Naive thymus-derived CD4-positive, alpha-beta T cell (primary cell): ENCODE measurements at places on chromosomes 7 and 10.

GRCh38 chr10:63518690-63519288, 2.4 kb upstream of the REEP3 start:
- H3K4me1 ChIP-seq = peaks cover 37% of the 10 kb centered on the region
- H3K27ac ChIP-seq = no peak overlapping the region
- H3K36me3 ChIP-seq = no peaks in the 10 kb centered on the region
- H3K27me3 ChIP-seq = no peaks in the 10 kb centered on the region

- no peak overlapping the region for H3K27ac ChIP-seq
- H3K27me3 ChIP-seq = no peaks in the 10 kb centered on the region
- no peaks in the 10 kb centered on the region for H3K4me1 ChIP-seq
- no peaks in the 10 kb centered on the region for H3K36me3 ChIP-seq
- H3K4me3 ChIP-seq = no peak overlapping the region
These were observed 38.8 kb downstream of the RAMP3 start for GRCh38 chr7:45196374-45196773.

- no peaks in the 10 kb centered on the region for H3K27me3 ChIP-seq
- H3K27ac ChIP-seq = no peak overlapping the region
- no peak overlapping the region for H3K4me3 ChIP-seq
- H3K36me3 ChIP-seq = no peaks in the 10 kb centered on the region
- no peak for DNase-seq
These were observed 363.4 kb upstream of the MKI67 start for GRCh38 chr10:128489324-128490247.

DNA sequence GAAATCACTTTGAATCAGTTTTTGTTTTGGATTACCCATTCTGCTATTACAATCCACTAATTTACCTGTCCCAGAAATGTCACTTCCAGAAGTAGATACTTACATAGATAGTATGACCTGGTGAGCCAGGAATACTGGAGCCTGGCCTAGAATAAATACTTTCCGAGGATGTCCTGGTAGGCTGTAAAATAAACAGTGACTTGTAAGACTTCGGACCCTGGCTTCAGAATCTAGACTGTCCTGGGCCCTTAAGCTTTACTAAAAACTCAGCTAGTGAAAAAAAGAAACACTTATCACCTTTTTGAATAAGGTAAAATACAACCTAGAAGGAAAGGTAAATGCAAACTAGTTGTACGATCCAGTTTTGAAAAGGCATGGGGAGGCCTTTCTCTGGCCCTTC, 69.5 kb upstream of the AFAP1L2 start:
- no peak overlapping the region for H3K4me3 ChIP-seq
- no peaks in the 10 kb centered on the region for H3K27me3 ChIP-seq
- peak overlapping the region; percentile 23 for H3K27ac ChIP-seq
- no peaks in the 10 kb centered on the region for H3K4me1 ChIP-seq
- H3K36me3 ChIP-seq = peaks cover 41% of the 10 kb centered on the region

DNA sequence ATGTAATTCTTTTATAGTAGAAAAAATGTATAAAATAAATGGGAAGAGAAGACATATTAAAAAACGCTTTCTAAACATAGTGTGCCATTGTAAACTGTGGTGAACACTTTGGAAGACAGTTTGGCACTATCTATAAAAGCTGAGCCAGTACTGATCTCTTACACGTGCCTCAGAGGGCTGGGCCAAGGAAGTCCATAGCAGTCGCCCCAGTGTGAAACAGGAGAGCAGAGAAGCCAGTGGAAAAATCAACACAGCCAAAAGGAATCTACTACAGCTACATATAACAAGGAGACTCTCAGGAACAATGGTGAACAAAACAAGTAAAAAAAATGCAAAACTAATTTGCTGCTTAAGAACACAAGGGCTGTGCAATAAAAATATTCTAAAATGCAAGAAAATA, 20.6 kb downstream of the SEPHS1 start:
- H3K36me3 ChIP-seq = peaks cover 70% of the 10 kb centered on the region
- no peak overlapping the region for H3K27ac ChIP-seq
- DNase-seq = no peak
- no peaks in the 10 kb centered on the region for H3K27me3 ChIP-seq
- no peaks in the 10 kb centered on the region for H3K4me1 ChIP-seq

DNA sequence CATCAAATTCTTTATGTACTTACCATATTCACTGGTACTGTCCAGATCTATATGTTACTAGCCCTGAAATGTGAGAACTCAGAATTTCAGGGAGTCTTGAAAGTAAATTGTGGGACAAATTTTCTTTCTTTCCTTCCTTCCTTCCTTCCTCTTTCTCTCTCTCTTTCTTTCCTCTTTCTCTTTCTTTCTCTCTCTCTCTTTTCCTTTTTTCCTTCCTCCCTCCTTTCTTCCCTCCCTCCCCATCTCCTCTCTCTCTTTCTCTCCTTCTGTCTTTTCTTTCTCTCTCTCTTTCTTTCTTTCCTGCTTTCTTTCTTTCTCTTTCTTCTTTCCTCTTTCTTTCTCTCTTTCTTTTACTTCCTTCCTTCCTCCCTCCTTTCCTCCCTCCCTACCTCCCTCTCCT, 257.4 kb upstream of the CSTF2T start:
- no peak for DNase-seq
- H3K4me3 ChIP-seq = no peak overlapping the region
- H3K27ac ChIP-seq = no peak overlapping the region
- no peaks in the 10 kb centered on the region for H3K4me1 ChIP-seq
- H3K27me3 ChIP-seq = no peaks in the 10 kb centered on the region

DNA sequence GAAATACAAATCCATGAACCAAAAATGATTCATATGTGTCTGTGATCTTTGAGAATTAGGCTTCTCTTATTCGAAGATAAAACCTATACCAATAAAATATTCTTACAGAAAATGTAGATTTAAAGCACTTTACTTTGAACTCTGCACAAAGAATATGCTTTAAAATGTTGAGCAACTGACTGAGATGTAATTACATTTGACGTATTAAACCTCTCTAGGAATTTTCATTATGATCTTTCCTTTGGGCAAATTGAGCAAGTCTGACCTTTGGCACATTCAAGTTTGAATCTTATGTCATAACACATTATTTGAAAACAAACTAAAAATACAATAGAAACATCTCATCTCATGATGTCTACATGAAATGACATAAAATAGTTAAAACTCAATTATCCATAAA, 69.2 kb upstream of the AHR start:
- peaks cover 7% of the 10 kb centered on the region for H3K4me1 ChIP-seq
- H3K27me3 ChIP-seq = no peaks in the 10 kb centered on the region
- no peaks in the 10 kb centered on the region for H3K36me3 ChIP-seq
- H3K27ac ChIP-seq = no peak overlapping the region
- no peak for DNase-seq

- no peaks in the 10 kb centered on the region for H3K4me1 ChIP-seq
- H3K27me3 ChIP-seq = no peaks in the 10 kb centered on the region
- no peak for DNase-seq
- H3K4me3 ChIP-seq = no peak overlapping the region
These were observed 21.5 kb upstream of the INSIG1 start for GRCh38 chr7:155276042-155276799.

GRCh38 chr10:59823111-59823510, 69.9 kb upstream of the MRLN start:
- peaks cover 11% of the 10 kb centered on the region for H3K4me1 ChIP-seq
- H3K27ac ChIP-seq = no peak overlapping the region
- H3K4me3 ChIP-seq = no peak overlapping the region

GRCh38 chr7:1249731-1250130, 17.1 kb downstream of the UNCX start:
- H3K36me3 ChIP-seq = no peaks in the 10 kb centered on the region
- no peak overlapping the region for H3K27ac ChIP-seq
- no peak overlapping the region for H3K4me3 ChIP-seq
- H3K4me1 ChIP-seq = peaks cover 9% of the 10 kb centered on the region

- no peaks in the 10 kb centered on the region for H3K36me3 ChIP-seq
- H3K27ac ChIP-seq = no peak overlapping the region
- no peak for DNase-seq
- H3K27me3 ChIP-seq = no peaks in the 10 kb centered on the region
- no peaks in the 10 kb centered on the region for H3K4me1 ChIP-seq
- no peak overlapping the region for H3K4me3 ChIP-seq
These were observed 259.9 kb upstream of the ZMIZ1 start for GRCh38 chr10:78808736-78809367.

DNA sequence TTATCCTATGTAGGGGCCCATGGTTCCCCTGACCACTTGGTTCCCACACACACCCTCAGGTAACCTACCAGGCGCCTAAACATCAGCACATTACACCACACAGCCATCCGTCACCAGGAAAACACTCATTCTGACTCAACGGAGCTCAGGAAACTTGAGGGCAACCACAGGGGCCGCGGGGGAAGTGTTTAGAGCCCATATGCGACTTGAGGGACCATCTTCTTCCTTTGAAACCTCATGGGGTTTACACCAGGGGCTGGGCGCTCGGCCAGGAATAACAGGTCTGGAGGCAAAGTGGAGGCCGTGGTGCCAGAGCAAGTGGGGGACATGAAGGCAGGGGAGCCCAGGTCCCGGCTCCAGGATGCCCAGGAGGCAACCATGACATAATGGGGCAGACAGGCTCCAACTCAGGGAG, 1.5 kb downstream of the STX1A start:
- no peak overlapping the region for H3K27ac ChIP-seq
- H3K36me3 ChIP-seq = no peaks in the 10 kb centered on the region
- peak overlapping the region; percentile 68 for H3K4me3 ChIP-seq
- DNase-seq = peak; percentile 40

DNA sequence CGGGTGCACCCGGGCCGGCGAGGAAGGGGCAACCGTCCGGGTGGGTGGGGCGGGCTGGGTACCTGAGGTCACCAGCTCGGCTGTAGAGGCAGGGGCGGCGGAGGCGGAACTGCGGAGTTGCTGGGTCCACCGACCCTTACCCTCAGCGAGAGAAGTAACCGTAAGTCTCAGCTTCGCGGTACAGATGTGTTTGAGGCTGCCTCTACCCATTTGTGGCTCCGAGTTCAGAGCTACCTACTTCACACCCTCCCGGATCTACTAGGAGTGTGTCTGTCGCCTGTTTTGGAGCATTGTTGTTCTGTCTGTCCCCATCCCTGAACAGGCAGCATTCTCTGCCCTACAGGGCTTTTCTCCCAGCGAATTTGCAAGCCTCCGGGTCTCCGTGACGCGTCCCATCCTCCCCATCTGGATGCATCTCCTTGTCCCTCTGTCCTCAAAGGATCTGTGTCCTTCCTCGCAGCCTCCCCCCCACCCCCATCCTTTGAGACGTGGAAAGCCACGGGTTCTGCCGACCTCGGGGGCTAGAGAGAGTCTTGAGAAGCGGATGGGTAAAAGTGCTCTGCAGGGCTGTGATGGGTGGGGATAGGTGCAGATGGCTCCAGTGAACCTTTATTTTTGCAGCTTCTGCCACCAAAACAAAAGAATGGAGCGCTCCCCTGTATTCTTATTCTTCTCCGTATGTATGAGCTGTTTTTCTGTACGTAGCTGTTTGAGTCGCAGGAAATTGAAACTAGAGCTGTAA, 757 bp downstream of the ANKIB1 start:
- no peaks in the 10 kb centered on the region for H3K27me3 ChIP-seq
- peak overlapping the region; percentile 80 for H3K4me3 ChIP-seq
- DNase-seq = peak; percentile 32
- H3K4me1 ChIP-seq = peaks cover 15% of the 10 kb centered on the region
- H3K36me3 ChIP-seq = no peaks in the 10 kb centered on the region

DNA sequence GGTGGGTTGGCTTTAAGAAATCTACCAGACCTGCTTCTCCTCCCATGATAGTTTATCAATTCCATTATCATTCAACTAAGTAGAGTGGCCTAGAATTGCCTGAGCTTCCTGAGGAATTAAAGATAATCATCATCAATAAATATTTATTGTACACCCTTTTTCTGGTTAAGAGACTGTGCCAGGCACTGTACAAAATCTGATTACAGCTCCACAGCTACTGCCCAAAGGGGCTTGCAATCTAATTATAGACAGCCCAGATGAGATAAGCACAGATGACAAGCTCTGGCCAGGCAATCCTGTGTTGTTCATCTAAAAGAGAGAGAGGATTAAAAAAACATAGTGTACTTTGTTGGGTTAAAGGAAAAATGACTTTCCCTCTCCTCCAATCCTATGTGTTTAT, 586.4 kb downstream of the GATA3 start:
- H3K4me1 ChIP-seq = no peaks in the 10 kb centered on the region
- no peak overlapping the region for H3K4me3 ChIP-seq
- H3K36me3 ChIP-seq = no peaks in the 10 kb centered on the region
- no peaks in the 10 kb centered on the region for H3K27me3 ChIP-seq
- no peak overlapping the region for H3K27ac ChIP-seq
- DNase-seq = no peak

- DNase-seq = no peak
- no peaks in the 10 kb centered on the region for H3K4me1 ChIP-seq
- no peak overlapping the region for H3K4me3 ChIP-seq
- no peaks in the 10 kb centered on the region for H3K27me3 ChIP-seq
These were observed 18.2 kb downstream of the BHLHA15 start for GRCh38 chr7:98229441-98229840.

- H3K27me3 ChIP-seq = no peaks in the 10 kb centered on the region
- no peaks in the 10 kb centered on the region for H3K36me3 ChIP-seq
- no peaks in the 10 kb centered on the region for H3K4me1 ChIP-seq
- H3K4me3 ChIP-seq = no peak overlapping the region
- H3K27ac ChIP-seq = no peak overlapping the region
These were observed 126.7 kb upstream of the WNT16 start for GRCh38 chr7:121202125-121202524.
